Activated CD8-positive, alpha-beta memory T cell treated with anti-CD3 and anti-CD28 coated beads for 48 hours (primary cell): ENCODE measurements at places on chromosomes 7 and 10.

DNA sequence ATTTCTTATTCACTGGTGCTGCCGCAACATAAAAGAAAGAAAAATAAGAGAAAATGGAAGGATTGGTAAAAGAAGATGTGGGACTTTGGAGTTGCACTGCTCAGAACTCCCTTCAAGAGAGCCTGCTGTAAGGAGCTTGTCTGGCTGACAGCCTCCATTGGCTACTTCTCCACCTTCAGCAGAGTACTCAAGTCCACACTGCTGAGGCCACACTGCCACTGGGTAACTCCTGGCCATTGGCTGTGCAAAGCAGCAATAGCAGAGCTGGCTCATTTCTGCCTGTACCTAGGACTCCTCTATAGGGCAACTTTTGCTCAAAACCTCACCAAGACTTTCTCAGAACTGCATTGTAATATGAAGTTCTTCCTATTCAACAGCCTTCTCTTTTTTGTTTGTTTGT lies 38.7 kb upstream of the PCLO start:
- DNase-seq: no peak

- no peak for DNase-seq
Observed at GRCh38 chr7:100884736-100885439, 4.6 kb downstream of the UFSP1 start.

GRCh38 chr7:133489906-133490305 lies 237.0 kb downstream of the EXOC4 start:
- DNase-seq: no peak

- DNase-seq: no peak
Observed at GRCh38 chr7:2011266-2012043, 221.3 kb downstream of the MAD1L1 start.

DNA sequence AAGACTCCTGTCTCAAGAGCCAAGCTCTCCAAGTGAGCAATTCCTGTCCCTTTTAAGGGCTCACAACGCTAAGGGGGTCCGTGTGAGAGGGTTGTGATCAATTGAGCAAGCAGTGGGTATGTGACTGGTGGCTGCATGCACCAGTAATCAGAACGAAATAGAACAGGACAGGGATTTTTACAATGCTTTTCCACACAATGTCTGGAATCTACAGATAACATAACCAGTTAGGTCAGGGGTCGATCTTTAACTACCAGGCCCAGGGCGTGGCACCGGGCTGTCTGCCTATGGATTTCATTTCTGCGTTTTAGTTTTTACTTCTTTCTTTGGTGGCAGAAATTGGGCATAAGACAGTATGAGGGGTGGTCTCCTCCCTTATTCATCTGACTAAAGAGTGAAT lies 54.9 kb upstream of the SP4 start:
- DNase-seq: no peak

DNA sequence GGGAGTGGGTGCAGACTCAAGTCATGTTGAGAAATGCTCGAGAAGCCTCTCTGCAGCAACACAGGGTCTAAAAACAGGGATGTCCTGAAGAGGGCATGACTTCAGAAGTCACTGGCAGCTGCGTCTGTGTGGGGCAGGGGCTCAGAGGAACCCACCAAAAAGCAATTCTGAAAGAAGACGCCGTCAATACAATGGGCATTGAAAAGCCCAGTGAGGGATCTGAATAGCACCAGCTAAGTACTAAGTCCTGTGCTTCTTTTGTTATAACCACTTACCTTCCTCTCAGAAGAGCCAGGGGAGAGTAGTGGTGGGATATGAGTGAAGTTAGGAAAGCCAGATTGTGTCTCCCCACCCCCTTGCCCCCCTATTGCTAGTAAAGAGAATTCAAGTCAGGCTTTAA lies 137.2 kb downstream of the INHBA start:
- no peak for DNase-seq

DNA sequence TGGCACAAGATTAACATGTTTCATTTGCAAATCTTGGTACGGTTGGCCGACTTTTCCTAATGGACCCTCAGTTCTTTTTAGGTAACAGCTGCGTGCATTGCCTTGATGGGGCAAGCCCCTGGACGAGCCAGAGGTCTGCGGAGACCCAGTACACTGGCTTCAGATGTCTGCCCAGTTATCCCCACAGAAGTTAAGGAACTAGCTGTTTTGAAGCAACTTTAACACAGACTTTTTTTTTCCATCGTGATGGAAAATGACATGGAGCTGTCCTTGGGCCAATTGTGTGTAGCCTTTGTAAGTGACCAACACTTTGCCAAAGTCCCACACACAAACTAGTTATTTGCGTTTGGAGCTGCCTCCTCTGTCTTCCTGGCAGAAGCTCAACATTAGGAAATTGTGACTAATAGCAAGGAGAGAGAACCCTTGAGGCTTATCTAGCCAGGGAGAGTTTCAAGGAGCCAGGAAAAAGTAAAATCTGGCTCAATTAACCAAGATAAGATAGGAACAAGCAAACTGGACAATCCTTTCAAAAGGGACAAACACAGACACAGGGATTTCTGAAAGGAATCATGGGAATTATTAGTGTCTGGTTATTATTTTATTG lies 99.6 kb upstream of the BMPER start:
- DNase-seq: no peak

DNA sequence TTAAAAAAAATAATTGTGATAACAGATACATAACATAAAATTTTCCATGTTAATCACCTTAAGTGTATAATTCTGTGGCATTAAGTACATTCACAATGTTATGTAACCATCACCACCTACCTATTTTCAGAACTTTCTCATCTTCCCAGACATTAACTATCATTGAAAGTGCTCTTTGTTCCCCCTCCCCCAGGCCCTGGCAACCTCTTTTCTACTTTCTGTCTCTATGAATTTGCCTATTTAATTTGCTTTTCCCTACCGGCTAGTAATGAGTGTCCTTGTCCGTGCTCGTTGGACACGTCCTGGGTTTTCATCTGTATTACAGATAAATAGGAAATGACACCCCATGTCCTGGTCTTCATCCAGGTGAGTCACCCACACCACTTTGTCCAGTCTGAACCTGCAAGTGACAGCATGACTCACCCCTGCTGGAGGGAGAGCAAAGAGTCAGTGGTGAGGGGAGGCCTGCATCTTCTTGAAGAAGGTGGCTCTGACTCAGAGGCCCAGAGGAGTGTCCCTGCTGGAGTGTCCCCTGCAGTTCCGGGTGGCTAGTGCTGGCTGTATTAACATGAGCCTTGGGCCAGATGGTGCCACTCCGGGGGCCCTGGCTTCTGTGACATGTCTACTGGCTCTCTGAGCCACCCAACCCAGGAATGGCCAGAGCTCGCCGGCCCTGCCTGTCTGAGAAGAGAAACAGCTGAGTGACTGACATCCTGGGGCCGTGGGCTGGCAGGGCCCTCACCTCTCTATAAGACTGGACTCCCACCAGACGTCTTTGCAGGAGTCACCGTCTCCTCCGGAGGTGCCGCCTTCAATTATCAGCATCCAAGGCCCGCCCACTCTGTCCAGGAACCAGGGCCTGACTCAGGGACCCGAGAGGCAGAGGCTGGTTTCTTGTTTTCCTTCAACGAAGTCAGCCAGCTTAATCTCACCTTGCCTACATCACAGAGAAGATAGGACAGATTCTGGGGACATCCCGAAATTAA lies 503.2 kb upstream of the MKI67 start:
- no peak for DNase-seq

- DNase-seq: no peak
Observed at GRCh38 chr10:63504145-63504881, 16.9 kb upstream of the REEP3 start.

GRCh38 chr10:60270426-60270825 lies 119.2 kb downstream of the ANK3 start:
- DNase-seq: no peak

GRCh38 chr7:139897422-139898090 lies 68.5 kb downstream of the TBXAS1 start:
- DNase-seq: no peak

DNA sequence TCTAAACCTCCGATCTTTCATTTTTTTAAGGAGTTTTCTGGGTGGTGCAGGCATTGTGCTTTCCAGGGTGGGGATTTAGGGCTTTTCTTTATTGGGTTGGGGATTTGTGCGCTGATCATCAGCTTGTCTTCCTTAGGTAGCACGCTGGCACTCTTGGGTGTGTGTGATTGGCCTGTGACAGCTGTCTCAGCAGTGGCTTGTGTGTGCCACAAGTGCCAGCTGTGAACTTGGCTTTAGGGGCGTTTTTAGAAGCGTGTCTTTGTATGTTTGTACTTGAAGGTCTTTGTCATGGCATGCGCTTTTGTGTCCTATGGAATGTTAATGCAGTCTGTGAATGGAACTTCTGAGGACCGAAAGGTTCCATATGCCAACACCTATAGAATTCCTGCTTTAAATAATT lies 788 bp downstream of the AKAP9 start:
- no peak for DNase-seq

- no peak for DNase-seq
Observed at GRCh38 chr10:79285315-79286197, 61.7 kb upstream of the PPIF start.

DNA sequence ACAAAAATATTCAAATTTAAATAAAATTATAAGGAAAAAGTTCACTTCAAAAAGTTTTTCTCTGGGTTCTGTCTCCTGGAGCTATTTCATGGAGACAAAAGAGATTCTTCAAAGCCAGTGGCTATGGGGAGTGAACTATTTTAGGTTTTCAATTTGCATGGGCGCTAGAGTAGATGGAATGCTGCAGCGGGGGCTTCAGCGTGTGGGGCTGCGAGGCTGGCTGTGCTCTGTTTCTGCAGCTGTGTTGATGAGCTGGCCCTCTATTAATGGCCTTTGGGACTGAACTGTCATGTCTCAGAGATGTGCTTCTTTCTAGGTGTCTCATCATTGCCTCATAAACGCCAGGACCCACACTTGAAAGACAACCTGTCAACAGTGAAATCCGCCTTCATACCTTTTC lies 108.4 kb upstream of the NPY start:
- no peak for DNase-seq

DNA sequence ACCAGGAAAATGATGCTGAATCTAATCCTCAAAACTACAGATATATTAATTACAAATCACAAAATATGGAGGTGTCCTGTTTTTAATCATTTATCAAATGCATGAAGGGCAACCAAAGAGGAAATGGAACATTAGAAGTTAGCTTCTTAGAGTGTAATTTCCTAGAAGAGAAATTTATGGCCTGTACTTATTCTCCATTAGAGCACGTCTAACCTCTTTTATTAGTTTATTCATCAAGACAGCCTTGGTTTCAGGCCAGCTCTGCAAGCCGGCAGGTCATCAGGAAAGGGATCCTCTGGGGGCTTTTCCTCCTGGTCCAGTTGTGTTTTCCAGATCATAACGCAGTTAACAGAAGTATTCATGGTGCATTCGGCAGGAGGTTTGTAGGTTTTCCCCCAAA lies 517.6 kb downstream of the KCNMA1 start:
- no peak for DNase-seq

- DNase-seq: no peak
Observed at GRCh38 chr10:24958091-24958720, 5.8 kb upstream of the PRTFDC1 start.

GRCh38 chr10:96441322-96441885 lies 72.3 kb downstream of the TLL2 start:
- DNase-seq: no peak

GRCh38 chr7:95608359-95609173 lies 12.2 kb upstream of the PDK4 start:
- no peak for DNase-seq

- no peak for DNase-seq
Observed at GRCh38 chr10:113356794-113357680, 195.8 kb upstream of the HABP2 start.

DNA sequence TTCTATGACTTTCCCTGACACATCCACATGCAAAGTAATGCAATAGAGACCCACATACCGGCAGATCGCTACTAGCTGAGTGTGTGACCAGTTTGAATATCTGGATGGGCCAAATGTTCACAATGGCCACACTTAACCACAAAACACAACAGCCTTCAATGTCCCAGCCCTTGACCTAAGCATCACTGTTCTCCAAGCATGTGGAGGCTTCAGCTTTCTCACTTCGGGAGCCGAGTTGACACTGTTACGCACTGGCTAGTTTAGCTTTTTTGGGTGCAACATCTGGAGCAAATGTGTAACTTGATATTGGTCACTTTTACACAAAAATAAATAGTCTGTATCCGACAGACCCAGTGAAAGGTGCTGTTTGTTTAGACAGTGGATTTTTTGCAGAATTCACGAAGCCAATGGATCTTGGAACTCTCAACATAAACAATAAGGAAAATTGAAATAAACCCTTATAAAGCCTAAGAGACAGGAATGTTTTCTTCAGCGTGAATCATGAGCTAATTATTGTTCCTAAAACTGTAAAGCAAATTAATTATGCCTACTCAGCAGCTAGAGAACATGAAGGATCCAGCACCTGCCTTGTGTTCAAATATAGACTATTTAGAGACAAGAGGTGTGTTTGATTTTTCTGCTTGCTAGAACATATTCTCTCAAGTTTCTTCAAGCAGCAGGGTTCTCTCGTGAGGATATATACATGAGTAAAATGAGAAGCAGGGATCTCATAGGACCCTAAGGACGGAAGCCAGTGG lies 117.6 kb upstream of the JCAD start:
- DNase-seq: no peak

- no peak for DNase-seq
Observed at GRCh38 chr7:40356312-40356711, 221.5 kb downstream of the SUGCT start.

- DNase-seq: no peak
Observed at GRCh38 chr10:112565434-112566053, 118.5 kb downstream of the VTI1A start.

GRCh38 chr10:29443745-29444523 lies 155.1 kb downstream of the LYZL1 start:
- DNase-seq: no peak

GRCh38 chr7:88062238-88062637 lies 128.2 kb downstream of the ADAM22 start:
- DNase-seq: no peak

GRCh38 chr10:60677531-60678129 lies 100.6 kb upstream of the CDK1 start:
- DNase-seq: no peak

GRCh38 chr7:90726623-90727022 lies 130.5 kb downstream of the CDK14 start:
- DNase-seq: no peak

DNA sequence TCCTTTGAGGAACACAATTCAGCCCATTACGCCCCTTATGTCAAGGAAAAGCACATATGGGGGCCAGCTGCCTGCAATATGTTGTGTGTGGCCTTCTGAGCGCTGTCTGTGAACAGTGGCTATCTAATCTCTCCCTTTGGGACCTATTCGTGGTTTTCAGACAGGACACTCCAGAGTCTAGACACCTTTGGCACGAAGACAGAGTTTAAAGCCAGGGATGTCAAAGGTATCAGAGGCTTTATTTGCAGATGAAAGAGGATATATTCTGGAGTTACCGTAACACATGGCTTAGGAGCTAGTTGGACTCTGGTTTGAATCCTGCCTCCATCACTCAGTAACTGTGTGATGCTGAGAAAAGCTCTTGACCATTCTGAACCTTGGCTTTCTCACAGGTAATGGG lies 14.8 kb upstream of the EEPD1 start:
- DNase-seq: no peak

DNA sequence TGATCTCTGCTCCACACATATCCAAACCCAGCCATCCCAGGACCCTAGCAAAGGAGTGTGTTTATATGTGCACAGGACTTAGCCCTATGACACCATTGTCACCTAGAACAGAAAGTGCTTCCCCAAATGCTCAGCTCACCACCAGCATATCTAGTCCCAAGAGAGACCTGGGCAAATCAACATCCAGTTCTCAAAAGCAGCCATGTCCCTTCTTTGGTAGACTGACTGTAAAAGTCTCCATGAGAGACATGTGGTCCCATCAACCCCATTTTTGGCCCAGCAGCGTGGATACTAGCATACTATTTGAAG lies 20.9 kb upstream of the ARHGAP22 start:
- DNase-seq: no peak

GRCh38 chr7:26376175-26376917 lies 84.7 kb downstream of the SNX10 start:
- no peak for DNase-seq
